ENCODE measurements at places on chromosomes 2 and 18.
A peak's percentile ranks its signal among the peaks of the same experiment; 100 is the strongest.

DNA sequence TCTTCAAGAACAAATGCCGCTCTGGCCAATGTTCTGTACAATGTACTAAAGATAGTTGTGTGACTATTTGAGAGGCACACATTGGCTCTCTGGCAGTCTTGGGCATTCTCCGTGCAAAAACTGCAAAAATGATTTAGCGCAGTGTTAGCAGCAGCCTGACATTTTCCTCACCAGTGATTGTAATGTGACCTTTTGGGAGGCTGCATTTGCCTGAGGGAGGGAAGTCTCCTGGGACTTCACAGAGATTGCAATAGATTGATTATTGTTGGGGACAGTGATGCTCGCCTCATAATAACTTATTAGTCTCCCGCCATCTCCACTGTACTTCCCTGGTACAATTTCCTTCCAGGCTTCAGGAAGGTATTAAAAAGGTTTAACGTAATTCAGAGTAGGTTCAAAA, 149.2 kb downstream of the UXS1 start:
- no peak for DNase-seq

- no peak for DNase-seq
Measured at GRCh38 chr18:9038277-9038871, 64.1 kb upstream of the NDUFV2 start.

GRCh38 chr18:9082711-9083510, 19.6 kb upstream of the NDUFV2 start:
- DNase-seq, result no peak

- no peak for DNase-seq
Measured at GRCh38 chr18:52150050-52150449, 189.9 kb upstream of the DCC start.

- DNase-seq, result no peak
Measured at GRCh38 chr2:20050104-20050645, 1.3 kb downstream of the LAPTM4A start.

GRCh38 chr2:145918951-145919350, 1399.0 kb upstream of the ZEB2 start:
- no peak for DNase-seq

- DNase-seq, result peak; percentile 11
Measured at GRCh38 chr18:41150316-41150715, 804.7 kb upstream of the PIK3C3 start.

Measured in left renal pelvis (tissue), 4 donors.